ENCODE measurements at places on chromosomes 2 and 18.

GRCh38 chr2:202051499-202052161 lies 18.0 kb downstream of the FZD7 start:
- no peak for DNase-seq

DNA sequence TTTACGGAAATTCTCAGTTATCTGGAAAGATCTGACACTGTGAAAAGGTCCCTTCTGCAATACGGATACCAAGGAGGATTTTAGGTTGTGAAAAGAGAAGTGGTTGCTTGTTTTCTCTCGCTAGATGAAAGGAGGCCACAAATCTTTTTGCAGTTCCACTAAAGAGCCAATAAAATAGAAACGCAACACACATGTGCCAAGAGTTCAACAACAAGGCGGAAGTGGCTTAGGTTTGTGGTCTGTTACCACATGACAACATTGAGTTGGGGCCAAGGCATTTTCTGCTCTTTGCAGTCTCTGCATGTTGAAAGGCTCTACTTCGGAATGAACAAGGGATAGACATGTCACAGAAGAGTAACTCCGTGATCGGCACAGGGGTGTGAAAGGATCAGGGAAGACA lies 115.7 kb upstream of the OSR1 start:
- peak; percentile 89 for DNase-seq

DNA sequence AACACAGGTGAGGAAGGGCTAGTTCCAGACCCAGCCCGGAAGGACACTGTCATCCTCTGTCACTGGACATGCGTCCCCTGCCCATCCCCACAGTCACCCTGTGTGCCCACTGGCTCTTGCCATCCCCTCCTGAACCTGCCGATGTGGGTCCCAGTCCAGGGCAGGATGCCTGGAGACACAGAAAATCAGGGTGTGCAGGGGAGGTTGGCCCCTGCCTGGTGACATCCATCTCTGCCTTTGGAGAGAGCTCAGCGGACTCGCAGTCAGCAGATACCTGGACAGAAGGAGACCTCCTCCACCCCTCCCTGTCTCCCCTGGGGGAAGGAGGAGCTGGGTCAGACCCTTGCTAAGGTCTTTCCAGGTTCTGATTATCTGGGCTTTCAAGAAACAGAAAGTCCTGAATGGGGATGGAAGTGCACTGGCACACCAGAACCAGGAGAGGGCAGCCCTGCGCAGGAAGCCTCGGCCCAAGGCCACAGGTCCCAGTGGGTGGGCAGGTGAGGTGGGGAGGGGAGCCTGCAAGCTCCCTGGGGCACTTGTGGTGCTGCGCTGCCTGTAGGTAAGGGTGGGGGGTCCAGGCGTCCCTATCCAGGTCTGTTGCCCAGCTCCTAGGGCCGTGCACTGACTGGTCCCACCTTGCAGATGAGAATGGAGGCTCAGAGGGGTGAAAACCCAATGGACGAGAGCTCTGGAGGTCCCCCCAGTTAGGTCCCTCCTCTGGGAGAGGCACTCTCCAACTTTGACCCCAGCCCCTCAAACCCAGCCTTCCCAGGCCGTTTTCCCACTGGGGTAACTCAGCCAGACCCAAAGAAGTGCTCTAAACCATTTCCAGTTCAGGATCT lies 9.7 kb upstream of the OTOS start:
- DNase-seq = no peak

- no peak for DNase-seq
These were observed 3.0 kb upstream of the SKOR2 start for GRCh38 chr18:47254341-47254939.

DNA sequence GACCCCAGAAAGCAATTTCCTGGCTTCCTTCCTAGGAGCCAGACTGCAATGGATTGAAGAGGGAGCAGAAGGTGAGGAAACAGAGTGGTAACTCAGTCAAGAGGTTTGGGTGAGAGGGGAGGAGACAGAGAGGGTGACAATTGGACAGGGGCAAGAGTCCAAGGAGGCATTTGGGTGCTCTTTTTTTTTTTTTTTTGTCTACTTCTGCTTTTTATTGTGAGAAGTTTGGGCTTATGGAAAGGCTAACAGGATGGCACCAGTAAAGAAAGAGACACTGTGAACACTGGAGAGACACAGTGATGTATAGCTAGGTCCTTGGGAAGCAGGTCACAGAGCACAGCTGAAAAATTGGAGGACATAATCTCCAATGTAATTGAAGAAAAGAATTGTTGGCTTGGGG lies 25.0 kb downstream of the CYBRD1 start:
- peak; percentile 20 for DNase-seq

GRCh38 chr2:45586600-45586999 lies 24.5 kb downstream of the SRBD1 start:
- no peak for DNase-seq

GRCh38 chr2:66239655-66240054 lies 195.3 kb upstream of the MEIS1 start:
- no peak for DNase-seq

DNA sequence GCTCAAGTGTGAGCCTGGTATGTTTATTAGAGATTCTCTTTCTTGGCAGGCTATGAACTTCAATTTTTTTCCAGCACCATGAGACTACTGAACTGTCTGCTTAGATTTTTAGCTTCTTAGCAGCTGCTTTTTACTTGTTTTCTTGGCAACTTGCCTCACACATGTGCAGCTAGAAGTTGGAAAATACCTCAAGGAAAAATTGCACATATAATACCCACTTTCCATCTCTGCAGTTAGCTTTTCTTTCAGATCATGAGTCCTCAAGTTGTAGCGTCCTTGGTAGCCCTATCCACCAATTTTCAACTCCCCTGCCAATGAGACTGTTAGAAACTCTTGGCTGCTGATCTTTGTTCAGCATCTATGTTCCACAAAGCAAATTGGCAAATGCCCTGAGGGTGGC lies 302.1 kb downstream of the HRH4 start:
- no peak for DNase-seq

- no peak for DNase-seq
These were observed 14.0 kb downstream of the PNO1 start for GRCh38 chr2:68171684-68172083.

DNA sequence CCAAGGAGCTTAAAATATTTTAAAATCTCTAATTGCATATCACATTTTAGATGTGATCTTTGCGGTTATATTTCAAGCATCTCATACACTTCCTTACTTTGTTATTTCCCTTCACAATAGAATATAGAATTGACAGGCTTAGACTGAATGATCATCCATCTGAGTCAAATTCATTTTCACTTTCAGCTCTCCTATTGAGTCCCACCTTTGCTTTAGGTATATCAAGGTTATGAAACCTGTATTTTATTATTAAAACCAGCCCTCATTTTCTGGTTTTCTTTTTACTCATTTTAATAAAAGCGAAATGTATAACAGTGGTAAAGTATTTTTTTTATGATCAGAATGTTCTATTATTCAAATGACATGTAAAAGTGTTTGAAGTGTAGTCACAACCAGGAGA lies 162.9 kb upstream of the KYNU start:
- DNase-seq = no peak

DNA sequence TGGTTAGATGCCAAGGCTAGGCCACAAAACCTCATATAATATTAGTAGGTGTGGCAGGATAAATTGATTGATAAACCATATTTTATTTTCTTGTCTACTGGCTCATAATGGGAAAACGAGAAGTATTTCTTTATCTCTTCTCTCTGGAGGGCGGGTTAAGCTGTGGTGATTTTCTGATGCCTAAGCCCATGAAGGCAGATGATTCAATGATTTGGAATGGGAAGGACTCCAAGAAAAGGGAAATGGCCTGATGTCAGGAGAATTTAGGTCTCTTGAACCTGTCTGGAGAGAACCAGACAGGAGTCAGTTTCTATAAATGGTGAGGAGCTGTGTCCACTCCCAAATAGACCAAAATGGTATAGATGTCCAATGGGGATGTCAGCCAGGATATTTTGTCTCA lies 18.7 kb upstream of the MAP4K3 start:
- DNase-seq = no peak

- DNase-seq = no peak
These were observed 627 bp downstream of the WDCP start for GRCh38 chr2:24046599-24046929.

DNA sequence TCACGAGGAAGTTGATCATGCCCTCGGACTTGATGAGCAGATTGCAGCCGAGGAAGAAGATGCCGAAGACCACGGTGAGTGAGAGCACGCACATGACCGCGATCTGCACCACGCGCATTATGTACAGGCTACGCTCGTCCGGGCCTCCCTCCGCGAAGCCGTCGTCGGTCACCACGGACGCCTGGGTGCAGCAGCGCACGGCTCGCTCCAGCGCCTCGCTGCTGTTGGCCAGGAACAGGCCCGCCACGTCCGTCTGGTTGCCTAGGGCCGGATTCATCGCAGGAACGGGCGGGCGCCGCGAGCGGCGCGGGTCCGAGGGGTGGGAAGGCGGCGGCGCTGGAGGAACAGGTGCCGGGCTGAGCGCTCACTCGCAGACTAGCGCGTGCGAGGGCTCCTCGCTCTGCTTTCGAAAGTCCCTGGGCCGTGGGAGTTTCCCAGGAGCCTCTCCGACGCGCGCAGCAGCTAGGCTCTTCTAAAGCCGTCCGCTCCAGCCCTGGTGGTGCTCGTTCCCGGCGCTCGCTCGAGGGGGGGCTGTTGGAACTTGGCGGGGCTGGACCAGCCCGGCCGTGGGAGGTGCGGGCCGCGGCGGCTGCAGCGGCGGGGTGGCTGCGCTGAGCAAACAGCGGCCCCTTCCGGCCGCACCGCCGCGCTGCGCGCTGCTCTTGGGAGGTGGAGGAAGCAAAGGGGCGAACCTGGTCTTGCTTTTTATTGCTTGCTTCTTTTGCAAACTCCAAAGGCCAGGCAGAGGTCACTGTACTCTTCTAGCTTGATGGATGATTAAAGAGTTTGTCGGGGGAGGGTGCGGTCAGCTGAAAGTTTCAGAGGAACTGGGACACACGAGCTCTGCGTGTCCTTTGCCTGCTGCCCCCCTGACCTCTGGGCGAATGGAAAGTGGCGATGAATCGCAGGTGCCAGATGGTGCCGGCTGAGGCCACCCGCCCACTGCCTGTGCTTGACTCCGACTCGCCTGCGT lies at the start of gene RPRM:
TSS of gene RPRM (minus strand) at position 474 of the 973 bp plus-strand sequence. CDS start at position 277, 197 bp downstream.
- DNase-seq = peak; percentile 28

DNA sequence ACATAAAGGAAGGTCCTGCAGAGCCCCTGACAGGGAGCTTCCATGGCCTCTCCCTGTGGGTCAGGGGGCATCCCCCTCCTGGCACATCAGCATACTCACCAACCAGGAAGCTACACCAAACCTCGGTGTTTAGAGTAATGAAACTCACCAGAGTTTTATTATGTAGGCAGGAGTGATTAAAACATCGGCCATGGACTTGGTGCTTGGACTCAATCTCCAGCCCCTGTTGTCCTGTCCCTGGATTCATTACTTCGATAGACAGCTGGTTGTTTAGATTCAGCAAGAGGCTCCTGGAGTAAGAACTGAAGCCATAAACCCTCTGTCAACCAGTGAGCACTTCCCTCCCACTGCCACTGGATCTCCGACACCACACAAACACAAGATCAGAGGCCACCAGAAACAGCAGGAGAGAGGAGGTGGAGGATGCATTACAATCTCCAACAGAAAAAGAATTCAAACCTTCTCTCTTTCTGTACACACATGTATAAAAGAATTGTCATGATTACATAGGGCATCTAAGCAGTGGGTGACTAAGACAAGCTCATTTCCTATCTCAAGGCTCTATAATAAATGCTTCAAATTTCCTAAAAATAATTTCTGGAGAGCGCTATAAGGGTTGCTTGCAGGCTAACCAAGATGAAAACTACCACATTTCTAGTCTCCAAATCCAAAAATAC lies 27.2 kb downstream of the TBC1D8 start:
- DNase-seq = no peak

- DNase-seq = no peak
These were observed 422.2 kb upstream of the SALL3 start for GRCh38 chr18:78557371-78557770.

GRCh38 chr2:96962567-96963203 lies 23.7 kb downstream of the FAM178B start:
- no peak for DNase-seq

DNA sequence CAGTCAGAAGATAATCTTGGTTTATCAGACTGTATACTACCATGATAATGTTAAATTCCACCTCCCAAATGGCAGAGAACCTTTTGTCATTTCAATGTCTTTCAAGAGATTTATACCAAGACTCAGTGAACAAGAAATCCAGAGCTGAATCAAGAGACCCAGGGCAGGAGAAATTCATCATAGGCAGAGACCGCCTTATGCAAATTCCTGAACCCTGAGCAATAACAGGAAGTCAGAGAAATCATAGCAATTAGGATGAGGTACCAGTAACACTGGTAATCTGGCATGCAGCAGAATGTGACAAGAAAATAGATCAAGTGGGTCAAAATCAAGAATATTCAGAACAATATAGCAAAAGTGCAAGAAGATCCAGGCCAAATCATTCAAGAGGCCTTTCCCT lies 412.4 kb upstream of the LRATD1 start:
- no peak for DNase-seq

DNA sequence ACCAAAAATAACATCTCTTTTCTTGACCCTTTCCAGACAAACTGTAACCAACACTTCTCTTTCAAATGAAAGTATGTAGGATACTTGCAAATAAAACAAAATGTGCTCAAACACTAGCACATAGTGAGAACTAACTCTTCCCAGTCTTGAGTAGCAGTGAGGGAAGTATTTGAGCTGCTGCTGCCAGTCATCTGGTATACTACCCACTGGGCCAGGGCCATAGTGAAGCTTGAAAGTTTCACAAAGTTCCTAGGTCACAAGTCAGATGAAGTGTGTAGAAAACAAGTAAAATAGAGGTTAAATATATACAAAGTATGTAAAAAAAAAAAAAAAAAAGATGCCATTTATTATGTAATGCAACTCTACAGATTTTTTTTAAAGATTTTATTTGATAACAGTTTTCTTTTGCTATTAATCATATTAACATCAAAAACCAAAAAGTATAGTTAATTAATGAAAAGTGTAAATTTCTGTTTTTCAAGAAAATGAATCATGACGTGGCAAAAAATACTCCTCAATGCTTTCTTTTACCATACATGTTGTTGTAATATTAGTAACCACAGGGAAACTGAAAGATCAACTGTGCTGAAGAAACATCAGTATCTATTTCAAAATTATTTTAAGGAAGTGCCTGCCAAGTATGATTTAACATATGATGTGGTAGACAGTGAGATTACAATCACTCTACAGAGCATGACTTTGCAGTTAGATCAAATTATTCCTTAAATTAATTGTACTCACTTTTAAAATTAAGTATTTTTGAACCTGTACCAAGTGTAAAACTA lies 21.6 kb upstream of the TRIB2 start:
- DNase-seq = peak; percentile 20
